ENCODE measurements at places on chromosomes 5 and 9. TPM values are rescaled to one million over a fixed set of nuclear protein-coding genes. Genes with fewer than 3 reads are reported as not detected.

The GRIA1 gene
- polyA plus RNA-seq: 0.27 TPM

The GLDC gene
- polyA plus RNA-seq: 0.27 TPM

The UBQLN1 gene
- 23.7 TPM for polyA plus RNA-seq

The RALGPS1 gene
- 4.4 TPM for polyA plus RNA-seq

The NEURL1B gene
- 9.8 TPM for polyA plus RNA-seq

Data from adrenal gland (tissue), 19 donors.